Head of caudate nucleus (tissue), 42 donors: ENCODE measurements at places on chromosomes 5 and 9.
A peak's percentile ranks its signal among the peaks of the same experiment; 100 is the strongest.

GRCh38 chr5:122420537-122421236 lies 108.7 kb downstream of the SNCAIP start:
- no peak for DNase-seq

DNA sequence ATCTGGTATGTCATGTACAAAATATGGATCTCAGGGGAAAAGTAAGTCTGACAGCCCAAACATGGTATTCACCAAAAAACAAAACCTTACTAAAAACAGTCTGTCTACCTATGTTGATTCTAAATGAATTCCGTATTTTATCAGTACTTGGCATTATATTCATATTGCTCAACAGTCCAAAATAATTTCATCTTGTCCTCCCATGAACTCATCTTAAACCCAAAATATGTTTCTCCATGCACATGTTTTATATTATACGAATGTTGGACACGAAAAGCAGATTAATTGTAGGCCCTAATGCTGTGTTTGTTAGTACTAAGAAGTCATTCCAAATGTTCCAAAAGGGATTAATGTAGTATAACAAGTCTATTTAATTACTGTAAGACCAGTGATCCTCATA lies 20.1 kb downstream of the NFIB start:
- no peak for DNase-seq

GRCh38 chr5:94751460-94751859 lies 133.0 kb downstream of the SLF1 start:
- DNase-seq, result no peak

GRCh38 chr5:109315245-109315644 lies 94.5 kb downstream of the PJA2 start:
- DNase-seq, result no peak

DNA sequence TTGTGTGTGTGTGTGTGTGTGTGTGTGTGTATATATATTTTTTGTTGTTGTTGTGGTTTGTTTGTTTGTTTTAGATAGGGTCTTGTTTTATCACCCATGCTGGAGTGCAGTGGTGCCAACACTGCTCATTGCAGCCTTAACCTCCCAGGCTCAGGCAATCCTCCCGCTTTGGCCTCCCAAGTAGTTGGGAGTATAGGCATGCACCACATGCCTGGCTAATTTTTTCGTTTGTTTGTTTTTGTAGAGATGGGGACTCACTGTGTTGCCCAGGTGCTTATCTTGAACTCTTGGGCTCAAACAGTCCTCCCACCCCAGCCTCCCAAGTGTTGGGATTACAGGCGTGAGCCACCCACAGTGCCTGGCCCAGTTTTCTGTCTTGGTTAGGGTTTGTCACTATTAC lies 77.3 kb downstream of the GAPVD1 start:
- no peak for DNase-seq

GRCh38 chr5:141392429-141393198 lies at the start of gene PCDHGA8:
Gene PCDHGA8, plus strand, starts transcription at chr5:141392633. Its CDS starts 181 bp downstream, at chr5:141392814.
- no peak for DNase-seq

DNA sequence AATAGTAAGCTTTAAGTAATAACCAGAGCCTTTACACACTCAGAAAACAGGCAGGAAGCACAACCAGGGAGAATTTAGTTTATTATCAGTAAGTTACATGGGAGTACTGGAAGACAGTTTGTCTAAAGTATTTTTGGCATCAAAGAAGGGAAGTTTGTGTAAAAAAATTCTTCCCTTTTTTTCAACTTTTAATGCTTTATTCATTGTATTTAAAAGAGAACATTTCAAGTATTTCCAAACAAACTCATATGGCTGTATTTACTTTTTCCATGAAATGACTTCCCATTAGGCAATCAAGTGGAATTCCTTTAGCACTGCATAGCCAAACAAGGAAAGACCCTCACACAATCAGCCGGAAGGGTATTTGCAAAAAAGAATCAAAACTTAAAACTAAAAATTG lies 26.7 kb downstream of the RNF145 start:
- no peak for DNase-seq

- no peak for DNase-seq
Measured at GRCh38 chr5:135678640-135679268, 100.0 kb upstream of the CXCL14 start.

DNA sequence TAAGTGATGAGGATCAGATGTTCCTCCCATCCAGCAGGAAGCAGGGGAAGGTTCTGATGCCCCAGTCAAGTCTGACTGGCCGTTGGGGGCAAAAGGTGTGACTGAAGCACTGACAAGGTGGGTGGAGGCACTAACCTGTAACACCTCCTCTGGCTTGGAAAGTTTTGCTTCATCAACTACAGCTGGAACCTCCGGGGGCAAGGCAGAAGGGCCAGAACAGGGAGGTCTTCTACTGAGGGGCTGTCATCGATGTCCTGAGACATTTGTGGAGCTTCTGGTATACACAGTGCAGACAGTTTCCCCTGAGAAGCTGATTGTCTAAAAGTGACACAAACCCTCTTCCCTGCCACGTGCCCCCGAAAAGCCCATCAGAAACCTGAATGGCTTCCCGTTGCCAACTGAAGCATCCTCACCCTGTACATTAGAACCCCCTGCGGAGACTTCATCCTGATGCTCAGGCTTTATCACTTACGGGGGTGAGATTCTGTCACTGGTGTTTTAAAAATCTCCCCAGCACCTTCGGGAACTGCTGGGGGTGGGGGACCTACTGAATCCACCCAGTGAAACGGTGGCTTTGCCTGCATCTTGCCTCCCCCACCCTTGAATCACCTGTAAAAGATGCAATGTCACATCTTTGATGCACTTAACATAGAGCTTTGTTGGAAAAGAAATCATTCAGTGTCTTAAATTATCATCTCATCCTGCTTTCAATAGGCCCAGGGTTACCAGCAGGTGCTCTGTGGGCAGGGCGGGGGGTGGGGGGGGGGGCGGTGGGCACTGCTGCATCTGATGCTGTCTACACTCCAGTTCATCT lies 24.6 kb downstream of the TRAF1 start:
- no peak for DNase-seq

- no peak for DNase-seq
Measured at GRCh38 chr5:121963392-121963791, 1.6 kb downstream of the SRFBP1 start.

DNA sequence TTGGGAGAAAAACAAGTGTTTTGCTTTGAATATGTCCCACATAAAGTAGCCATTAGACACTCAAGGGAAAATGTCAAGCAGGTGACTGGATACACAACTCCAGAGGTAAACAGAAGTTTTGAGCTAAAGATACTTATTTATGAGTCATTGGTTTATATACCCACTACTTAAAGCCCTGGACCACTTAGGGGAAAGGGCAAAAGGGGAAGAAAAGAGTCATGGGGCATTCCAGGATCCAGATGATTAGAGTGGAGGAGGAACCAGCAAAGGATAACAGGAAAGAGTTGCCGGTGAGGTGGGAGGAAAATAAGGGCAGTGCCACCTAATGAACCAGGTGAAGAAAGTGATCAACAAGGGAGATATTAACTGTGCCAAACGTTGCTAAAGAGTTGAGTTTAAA lies 254.2 kb upstream of the NR4A3 start:
- DNase-seq, result no peak

DNA sequence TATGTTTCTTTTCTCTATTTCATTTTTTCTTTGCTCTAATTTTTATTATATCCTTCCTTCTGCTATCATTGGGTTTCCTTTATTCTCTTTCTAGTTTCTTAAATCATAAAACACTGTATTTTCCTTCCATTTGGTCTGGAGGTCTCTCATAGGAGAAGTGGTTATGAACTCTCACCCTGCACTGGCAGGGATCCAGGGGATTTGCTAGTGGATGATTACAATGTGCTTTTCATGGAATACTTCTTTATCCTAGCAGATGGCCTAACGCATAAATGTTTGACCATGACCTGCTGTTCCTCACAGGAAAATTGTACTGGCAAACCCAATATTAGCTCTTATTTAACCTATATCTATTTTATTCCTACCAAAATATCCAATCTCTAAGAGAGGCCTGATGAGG lies 31.5 kb upstream of the SGCD start:
- DNase-seq, result no peak

GRCh38 chr9:27276193-27277030 lies 20.5 kb downstream of the EQTN start:
- no peak for DNase-seq

GRCh38 chr5:128708841-128709240 lies 170.8 kb upstream of the FBN2 start:
- no peak for DNase-seq

GRCh38 chr5:148794729-148795561 lies 31.5 kb upstream of the ADRB2 start:
- DNase-seq, result no peak

DNA sequence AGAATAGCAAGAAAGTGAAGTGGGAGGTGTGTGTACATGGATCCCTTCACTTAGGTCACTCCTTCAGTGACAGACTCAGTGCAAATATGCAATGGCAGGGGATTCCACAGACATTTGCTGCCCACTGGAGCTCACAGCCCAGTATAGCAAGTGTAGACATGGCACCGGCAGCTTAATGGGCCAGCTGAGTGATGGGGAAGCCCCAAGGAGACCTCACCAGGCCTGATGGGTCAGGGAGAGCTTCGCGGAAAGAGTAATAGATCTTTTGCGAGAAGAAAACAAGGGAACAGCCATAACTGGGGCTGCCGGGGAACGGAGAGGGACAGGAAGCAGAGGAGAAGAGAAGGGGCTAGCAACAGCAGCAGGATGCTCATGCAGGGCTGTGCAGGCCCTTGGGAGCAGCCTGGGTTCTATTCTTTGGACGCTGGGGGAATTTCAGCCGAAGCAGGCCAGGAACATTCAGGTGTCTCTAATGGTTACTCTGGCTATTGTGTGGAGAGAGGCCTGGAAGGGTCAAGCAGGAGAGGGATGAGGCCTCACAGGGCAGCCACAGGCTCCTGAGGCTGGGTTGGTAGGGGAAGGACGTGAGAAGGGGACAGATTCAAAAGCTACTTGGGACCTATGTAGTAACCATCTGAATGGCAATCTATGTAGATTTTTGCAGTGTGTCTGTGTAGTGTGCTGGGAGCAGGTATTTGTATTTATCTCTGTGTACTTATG lies 27.0 kb downstream of the TCF7 start:
- no peak for DNase-seq

GRCh38 chr5:31853398-31854135 lies 214.6 kb downstream of the PDZD2 start:
- no peak for DNase-seq

DNA sequence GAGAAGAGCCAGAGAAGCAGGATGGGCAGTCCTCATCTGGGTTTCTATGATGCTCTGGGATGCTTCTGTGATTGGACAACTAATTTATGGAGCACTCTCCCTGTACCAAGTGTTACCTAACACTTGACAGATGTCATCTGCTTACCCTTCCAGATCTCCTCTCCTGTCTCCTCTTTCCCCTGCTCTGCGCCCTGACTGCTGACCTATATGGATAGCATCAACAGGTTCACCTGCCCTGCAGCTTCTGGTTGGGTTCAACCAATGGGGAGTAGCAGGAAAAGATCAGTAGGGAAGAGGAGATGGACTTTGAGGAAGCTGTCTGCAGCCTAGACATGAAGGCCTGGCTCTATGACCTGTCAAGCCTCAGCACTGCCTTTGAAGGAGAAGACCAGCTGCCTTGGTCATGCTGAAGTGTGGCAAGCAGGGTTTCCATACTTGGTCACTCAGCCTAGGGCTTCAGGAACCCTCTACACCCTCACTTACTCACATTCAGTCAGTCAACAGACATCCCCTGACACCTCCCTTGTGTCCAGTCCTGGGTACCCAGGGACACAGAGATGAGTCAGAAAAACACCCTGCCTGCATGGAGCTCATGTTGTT lies 11.3 kb upstream of the P4HA2 start:
- DNase-seq, result peak; percentile 2

GRCh38 chr5:17113174-17113958 lies 104.1 kb upstream of the BASP1 start:
- DNase-seq, result no peak

- no peak for DNase-seq
Measured at GRCh38 chr5:79560771-79561524, 47.0 kb upstream of the HOMER1 start.

GRCh38 chr5:156019571-156020180 lies 307.3 kb upstream of the SGCD start:
- DNase-seq, result no peak

GRCh38 chr9:33988219-33988890 lies 60.3 kb downstream of the UBAP2 start:
- DNase-seq, result no peak
